Uterus (tissue), 4 donors: ENCODE measurements at places on chromosomes 5 and 9.
A peak's percentile ranks its signal among the peaks of the same experiment; 100 is the strongest.

DNA sequence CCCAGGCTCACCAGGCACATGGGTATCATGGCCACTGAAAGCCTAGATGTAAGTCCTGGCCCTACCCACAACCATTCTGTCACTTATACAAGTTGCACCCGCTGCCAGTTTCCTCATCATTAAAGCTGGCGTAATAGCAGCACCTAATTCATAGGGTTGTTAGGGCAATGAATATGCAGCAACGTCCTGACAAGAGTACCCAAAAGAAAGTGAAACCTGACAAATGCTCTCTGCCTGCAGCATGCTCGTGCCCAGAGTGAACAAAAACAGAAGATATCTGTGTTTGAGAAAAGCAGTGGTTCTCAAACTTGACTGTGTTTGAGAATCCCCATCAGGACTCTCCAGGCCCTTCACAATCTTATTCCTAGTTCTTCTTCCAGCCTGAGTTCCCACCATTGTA, 632.4 kb downstream of the SEMA5A start:
- no peak for DNase-seq

DNA sequence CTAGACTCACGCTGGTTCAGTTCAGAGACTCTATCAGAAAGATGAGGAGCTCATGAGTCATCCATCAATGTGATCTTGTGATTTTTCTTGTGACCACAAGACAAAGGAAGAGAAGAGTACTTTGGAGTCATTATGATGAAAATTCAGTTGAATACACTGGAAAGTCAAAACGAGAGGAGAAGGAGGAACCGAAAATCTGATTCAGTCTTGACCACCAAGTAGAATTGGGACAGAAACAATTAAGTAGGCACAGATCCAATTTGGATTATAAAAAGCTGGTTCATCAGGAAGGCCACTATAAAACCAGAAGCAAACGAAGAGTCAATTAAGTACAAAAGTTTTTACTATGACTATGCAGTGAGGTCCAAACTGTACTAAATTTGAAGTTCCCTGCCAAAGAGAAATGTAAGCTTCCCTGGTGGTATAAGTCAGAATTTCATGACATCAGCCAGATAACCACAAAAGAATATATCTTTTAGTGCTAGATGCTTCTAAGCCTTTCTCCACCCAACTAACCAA, 90.9 kb downstream of the THBS4 start:
- no peak for DNase-seq

GRCh38 chr5:103208460-103208859, 50.1 kb upstream of the MACIR start:
- DNase-seq: no peak

DNA sequence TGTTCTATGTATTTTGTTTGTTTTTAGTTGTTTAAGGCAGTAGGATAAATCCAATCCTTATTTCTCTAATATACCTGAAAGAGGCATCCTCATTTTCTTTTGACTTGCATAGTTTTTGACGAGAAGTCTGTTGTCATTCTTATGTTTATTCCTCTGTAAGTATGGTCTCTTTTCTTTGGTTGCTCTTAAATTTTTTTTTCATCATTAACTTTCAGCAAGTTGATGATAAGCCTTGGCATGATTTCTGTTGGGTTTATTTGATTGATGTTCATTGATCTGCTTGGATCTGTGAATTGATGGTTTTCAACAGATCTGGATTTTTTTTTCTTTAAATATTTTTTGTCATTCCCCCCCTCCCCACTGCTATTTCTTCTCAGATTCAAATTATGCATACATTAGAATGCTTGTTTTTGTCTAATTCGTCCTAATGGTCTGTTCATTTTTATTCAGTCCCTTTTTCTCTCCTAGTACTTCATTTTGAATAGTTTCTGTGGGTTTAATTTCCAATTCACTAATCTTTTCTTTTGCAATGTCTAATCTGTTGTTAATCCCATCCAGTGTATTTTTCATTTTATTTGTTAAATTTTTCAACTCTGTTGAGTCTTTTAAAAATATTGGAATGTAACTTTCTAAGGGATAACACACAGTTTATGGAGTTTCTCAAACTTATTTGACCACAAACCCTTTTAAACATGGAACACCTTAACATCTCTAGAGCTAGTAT, 495.9 kb downstream of the CSNK1G3 start:
- no peak for DNase-seq

DNA sequence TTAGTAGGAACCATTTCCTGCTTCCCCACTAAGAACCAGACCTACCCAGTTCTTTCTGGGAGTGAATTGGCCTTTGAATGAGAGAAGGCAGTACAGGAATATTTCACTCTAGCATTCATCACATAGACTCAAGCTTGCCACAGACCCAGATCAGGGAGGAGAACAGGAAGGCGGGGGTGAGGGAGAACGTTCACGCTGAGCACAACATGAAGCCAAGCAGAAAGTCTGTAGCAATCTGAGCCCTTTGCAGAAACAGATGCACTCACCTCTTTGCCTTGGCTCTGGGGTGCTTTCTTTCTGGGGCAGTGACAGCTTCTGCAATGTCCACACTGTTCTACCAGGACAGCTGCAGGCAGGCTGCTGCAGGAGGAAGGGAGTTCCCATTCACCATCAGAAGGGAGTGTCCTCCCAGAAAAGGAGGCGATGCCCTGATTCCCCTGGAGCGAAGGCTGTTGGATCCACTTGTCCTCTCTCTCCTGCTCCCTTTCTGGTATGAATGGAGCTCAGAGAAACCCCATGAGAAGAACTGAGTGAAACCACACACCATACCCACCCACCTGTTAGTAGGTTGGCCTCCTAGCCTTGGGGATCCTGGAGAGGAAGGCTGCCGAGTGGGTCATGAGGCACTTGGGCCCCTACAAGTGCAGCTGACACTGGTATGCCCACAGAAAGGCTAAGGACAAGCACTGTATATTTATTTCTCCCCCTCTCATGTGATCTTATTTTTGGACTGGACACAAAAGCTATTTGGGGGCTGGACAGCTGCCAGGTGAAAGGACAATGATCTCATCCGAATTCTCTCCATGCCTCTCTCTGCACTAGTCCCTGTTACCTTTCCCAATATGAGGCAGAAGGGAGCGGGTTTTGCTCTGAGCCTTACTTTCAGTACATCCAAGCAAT, 11.7 kb upstream of the FGF1 start:
- DNase-seq: peak; percentile 75

- DNase-seq: no peak
Observed at GRCh38 chr9:96599298-96599697, 20.3 kb downstream of the CDC14B start.

DNA sequence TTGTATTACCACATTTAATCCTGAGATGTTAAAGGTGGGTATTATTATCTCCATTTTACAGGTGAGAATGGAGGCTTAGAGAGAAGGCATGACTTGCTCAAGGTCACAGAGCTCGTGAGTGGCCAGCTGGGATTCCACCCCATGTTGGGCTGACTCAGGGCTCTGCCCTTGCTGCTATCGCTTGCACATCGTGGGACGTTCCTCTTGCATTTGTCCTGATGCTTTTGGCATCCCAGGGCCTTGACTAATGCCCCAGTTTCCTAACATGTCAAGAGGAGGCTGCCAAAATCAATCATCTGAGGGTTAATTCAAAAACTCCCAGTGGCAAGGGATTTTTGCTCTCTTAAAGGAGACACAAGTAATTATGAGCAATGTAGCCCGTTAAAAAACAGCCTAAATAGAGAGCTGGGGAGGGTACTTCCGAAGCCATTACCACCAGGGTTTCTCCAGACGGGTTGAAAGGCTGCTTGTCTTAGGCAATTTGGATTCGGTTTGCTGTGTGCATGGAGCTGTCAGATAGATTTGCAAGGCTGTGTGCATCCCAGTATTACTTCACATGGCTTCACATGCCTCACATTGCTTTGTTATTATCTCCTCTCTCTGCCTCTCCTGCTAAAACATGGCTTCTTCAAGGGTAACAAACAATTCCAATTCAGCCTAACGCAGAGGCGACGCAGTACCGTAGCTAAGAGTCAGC, 347.4 kb downstream of the DRD1 start:
- DNase-seq: no peak

DNA sequence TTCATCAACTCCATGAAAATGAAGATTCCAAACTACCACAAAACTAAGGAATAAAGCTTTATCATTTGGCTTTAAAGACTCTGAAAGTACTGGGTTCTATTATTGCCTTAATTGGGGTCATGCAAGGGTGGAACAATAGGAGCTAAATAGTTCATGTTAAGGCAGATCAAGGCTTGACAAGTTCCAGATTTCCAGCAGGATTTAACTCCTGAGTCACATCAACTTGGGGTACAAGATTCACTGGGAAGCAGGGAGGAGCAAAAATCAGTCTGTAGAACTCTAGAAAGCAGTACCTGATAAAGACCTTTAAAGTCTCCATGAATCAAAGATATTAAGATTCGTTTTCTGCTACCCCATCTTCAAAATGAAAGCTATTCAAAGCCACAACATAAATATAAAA, 41.9 kb upstream of the GLRX start:
- no peak for DNase-seq

- no peak for DNase-seq
Observed at GRCh38 chr5:10886497-10886896, 125.5 kb upstream of the DAP start.

- DNase-seq: no peak
Observed at GRCh38 chr9:36100532-36100931, 36.0 kb upstream of the GLIPR2 start.

DNA sequence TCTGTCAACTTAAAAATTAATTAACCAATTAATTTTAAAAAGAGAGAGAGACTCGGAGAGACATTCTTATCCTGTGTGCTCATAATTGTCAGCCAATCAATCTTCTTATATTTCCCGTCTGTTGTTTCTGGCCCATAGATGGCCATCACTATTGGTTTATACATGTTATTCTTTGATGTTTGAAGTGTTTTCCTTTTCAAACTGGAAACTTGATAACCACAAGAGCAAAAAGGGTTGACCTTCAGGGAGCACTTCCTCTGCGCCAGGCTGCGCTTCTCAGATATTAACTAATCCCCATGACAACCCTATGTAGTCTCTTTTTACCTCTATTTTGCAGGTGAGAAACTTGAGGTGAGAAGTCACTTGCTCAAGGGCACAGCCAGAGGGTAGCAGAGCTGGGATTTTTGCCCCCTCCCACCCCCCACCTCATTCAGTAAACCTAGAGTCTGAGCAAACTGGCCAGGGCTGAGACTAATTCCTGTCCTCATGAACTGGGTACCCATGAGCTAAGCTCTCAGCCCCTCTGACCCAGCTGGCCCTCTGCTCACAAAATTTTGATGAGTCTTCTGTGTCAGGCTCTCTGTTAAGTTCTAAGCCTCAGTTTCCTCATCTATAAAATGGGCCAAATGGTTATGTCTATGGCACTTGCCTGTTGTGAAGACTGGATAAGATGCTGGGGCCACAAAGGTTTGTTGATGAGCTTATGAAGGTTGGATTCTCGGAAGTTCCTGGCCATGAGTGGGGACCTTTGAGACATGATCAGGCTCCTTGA, 86.0 kb upstream of the SH3PXD2B start:
- DNase-seq: no peak

- no peak for DNase-seq
Observed at GRCh38 chr9:841371-842209, at the start of gene DMRT1. DMRT1 (plus strand) TSS chr9:841697; CDS start chr9:841839, 142 bp downstream.

GRCh38 chr9:127890053-127890452, 9.3 kb downstream of the ST6GALNAC6 start:
- DNase-seq: no peak

GRCh38 chr5:12022444-12022843, 118.2 kb upstream of the CTNND2 start:
- DNase-seq: no peak

DNA sequence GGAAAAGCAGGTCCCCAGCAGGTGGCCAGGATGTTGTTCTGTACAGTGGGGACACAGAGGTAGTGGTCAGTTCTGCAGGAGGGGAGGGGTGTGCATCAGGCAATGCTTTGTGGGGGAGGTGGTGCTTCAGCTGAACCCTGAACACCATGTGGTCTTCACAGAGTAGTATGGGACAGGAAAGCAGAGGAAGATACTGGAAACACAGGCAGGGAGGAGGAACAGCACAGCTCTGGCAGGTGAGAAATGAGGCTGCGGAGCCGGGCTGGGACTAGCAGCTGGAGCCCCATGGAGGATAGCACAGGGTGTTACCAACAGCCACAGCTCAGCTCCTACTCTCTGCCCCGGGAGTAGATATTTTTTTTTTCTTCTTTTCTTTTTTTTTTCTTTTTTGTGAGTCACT, 161.5 kb downstream of the ENTREP1 start:
- DNase-seq: no peak

DNA sequence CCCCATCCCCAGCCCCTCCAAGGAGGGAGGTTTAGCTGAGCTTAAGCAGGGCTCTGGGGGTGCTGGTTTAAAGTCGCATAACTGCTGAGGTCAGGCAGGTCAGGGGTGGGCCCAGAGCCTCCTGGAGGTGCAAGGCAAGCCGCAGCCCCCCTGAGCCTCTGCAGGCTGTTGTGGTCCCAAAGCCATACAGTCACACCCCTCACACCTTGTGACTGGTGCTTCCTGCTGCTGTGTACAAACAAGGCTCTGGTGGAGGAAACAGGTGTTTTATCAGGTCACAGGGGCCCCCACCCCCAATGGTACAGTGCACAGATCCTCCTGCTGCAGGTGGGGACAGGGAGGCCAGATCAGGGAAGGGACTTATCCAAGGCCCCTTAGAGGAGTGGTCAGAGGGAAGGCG, 8.0 kb downstream of the TCF7 start:
- no peak for DNase-seq

GRCh38 chr9:112640311-112640710, 77.6 kb downstream of the INIP start:
- no peak for DNase-seq

GRCh38 chr9:79193501-79194223, 378.1 kb upstream of the TLE4 start:
- no peak for DNase-seq

- no peak for DNase-seq
Observed at GRCh38 chr9:14902561-14902960, 7.7 kb downstream of the FREM1 start.

GRCh38 chr5:124649491-124650146, 96.8 kb downstream of the ZNF608 start:
- DNase-seq: peak; percentile 22

DNA sequence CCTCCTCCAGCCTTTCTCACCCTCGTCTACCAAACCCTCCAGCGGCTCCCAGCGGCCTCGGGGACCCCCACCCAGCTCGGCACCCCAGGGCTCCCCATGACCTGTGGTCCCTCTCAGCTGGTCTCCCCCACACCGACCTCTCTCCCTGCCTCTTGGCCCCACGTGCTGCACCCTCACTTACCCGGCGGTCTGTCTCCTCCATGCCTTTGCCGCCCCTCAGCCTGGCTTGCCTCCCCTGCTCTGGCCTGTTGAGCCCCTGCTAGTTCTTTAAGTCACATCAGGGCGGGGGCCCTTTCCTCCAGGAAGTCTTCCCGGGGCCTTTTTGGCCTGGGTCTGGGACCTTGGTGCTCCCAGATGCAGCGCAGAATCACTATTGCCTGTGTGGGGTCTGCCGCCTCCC, 81.5 kb downstream of the LMX1B start:
- DNase-seq: no peak

DNA sequence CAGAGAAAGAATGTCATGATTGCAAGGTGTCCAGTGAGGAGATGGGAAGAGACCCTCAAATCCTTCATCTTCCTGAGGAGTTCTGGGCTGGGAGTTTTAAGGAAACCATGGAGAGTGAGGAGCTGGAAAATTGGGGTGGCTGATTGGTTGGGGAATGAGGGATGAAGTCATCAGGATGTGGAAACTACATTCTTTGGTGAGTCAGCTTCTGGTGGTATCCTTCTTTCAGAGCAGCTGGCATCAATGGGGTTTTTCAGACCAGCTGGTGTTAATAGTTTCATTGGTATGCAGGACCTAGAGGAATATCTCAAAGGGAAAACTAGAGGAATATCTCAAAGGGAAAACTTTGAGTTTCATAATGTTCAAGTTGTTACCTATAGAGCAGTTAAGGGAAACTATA, 45.2 kb downstream of the RNF180 start:
- DNase-seq: no peak
